ENCODE measurements at places on chromosomes 7 and 10.

GRCh38 chr7:20601121-20601520, 14.3 kb upstream of the ABCB5 start:
- DNase-seq: no peak

- DNase-seq: no peak
Observed at GRCh38 chr7:150356265-150356897, 12.2 kb upstream of the REPIN1 start.

- no peak for DNase-seq
Observed at GRCh38 chr10:29807163-29807806, 172.5 kb upstream of the SVIL start.

DNA sequence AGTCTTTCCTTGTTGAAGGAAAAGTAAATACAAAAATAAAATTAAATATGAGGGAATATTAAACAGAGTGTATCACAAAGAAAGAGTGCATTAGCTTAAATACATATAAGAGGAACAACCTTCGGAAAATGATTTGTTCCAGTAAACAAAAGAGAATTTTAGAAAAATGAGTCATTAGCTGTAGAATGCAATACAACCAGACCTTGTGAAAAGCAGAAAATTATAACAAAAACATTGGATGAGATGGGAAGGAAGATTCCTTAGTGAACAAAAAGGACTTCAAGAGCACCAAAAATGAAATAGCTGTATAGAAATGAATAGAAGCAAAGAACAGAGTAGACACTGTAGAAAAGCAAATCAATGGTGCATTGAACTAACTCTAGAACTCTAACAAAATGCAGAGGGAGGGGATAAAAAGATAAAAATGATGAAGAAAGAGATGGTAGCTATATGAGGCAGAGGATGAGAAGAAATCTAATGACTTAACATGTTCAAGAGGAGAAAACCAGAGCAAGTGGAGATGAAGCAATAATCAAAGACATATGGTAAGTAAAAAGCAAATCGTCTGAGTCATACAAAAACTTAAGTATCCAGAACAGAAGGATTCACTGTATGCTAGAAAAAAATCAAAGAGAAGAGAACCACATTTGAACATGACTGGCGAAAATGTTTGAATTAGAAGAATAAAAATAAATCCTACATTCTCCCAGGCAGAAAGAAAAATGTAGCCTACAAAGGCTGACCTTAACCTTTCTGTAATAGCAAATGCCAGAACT, 190.5 kb downstream of the TMEM26 start:
- no peak for DNase-seq

- no peak for DNase-seq
Observed at GRCh38 chr10:20091698-20092097, 275.5 kb downstream of the PLXDC2 start.

DNA sequence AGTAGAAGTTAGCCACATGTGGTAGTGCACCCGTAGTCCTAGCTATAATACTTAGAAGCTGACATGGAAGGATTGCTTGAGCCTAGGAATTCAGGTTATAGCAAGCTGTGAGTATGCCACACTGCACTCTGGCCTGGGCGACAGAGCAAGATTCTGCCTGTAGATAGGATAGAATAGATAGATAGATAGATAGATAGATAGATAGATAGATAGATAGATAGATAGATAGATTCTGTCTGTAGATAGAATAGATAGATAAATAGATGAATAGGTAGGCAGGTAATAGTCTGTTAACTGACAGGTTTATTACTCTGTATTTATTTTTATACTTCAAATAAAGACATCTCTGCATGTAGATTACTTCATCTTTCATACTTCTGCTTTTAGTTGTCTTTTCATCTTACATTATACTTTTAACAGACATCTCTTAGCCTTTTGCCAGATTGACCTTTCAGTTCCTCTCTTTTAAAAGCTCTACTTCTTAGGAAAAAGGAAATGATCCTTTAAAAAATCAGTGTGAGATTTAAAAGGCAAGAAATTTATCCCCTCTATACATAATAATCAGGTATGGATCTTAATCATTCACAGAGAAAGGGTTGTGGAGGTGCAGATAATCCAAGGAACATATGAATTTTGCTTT, 31.8 kb downstream of the CCAR1 start:
- no peak for DNase-seq

DNA sequence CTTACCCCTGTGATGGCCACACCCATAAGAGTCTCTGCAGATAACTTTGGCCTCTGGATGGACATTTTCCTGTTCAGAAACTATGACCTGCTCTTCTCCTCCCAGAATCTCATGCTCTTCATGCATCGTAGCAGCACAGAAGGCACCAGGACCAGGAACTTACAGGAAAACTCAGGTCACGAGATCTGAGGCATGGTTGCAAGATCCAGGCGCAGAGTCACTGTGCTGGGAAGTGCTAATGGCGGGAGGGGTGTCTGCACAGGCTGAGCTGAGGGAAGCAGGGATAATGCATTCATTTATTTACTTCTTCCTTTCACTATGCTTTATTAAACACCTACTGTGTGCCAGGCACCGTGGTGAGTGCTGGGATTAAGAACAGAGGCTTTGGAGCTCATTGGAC, 48.2 kb upstream of the LOXL4 start:
- peak; percentile 54 for DNase-seq

DNA sequence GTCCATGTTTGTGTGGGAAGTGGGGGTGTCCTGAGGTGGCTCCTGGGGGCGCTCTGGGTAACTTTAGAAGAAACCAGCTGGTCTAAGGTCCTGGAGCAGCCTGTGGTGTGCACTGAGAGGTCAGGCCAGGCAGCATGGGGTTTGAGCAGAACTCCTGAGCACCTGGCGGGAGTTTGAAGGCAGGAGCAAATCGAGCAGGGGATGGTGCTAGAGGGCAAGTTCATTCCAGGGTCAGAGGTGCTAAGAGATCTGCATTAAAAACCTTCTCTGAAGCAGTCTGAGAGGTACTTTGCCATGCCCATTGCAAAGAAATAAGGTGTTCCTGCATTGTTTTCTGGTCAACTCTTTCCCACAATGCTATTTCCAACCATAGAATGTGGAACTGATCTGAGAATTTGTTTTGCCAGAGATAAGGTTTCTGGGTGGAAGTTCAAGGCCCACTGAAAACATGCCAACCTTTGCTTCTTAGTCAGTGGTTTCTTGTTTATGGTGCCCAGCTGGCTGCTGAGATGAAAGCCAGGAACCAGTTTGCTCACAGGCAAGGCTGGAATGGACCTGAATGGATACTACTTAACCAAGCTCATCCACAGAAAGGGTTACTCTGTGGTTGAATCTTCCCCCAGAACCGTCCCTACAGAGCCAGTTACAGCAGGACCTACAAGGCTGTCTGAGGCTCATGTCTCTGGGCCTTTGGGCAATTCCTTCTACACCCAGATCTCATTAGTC, 136.3 kb upstream of the TMEM72 start:
- DNase-seq: no peak

- no peak for DNase-seq
Observed at GRCh38 chr10:48307711-48308018, 1.2 kb downstream of the MAPK8 start.

DNA sequence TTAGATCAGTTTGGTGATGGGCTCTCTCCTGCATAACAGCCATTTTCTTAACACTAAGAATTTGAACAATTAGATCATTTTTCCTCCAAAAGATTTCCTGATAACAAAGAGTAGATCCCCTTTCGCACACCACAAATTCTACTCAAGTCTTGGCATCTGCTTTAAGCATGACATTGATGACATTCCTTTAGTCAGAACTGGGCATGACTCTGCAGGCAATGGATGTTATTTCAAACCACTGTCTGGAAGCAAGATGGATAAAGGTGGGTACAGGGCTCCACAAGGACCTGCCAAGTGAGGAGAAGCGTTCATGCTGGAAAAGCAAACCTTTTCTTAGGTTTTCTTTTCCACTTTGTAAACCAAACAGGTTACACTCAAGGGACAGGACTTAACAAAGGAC, 123.5 kb downstream of the GLCCI1 start:
- DNase-seq: no peak

GRCh38 chr7:79091661-79092060, 361.8 kb downstream of the MAGI2 start:
- no peak for DNase-seq

- DNase-seq: no peak
Observed at GRCh38 chr10:62578301-62578700, 204.1 kb downstream of the ZNF365 start.

DNA sequence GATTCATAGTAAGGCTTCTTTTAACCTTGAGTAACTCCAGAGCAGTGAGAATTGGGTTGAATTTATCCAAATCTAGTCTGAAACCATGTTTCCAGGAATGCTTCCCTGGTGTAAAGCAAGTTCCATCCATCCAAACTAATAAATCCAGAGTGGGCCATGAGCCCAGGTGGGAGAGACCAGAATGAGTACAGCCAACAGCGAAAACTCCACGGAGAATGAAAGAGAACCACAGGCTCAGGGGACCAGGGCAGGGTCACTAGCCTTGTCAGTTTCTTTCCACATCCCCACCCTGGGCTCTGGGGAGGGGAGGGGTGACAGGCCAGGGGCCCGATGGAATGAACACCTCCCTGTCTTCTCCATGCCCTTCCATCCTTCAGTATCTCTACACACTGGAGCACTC, 180.1 kb downstream of the NEURL1 start:
- no peak for DNase-seq

DNA sequence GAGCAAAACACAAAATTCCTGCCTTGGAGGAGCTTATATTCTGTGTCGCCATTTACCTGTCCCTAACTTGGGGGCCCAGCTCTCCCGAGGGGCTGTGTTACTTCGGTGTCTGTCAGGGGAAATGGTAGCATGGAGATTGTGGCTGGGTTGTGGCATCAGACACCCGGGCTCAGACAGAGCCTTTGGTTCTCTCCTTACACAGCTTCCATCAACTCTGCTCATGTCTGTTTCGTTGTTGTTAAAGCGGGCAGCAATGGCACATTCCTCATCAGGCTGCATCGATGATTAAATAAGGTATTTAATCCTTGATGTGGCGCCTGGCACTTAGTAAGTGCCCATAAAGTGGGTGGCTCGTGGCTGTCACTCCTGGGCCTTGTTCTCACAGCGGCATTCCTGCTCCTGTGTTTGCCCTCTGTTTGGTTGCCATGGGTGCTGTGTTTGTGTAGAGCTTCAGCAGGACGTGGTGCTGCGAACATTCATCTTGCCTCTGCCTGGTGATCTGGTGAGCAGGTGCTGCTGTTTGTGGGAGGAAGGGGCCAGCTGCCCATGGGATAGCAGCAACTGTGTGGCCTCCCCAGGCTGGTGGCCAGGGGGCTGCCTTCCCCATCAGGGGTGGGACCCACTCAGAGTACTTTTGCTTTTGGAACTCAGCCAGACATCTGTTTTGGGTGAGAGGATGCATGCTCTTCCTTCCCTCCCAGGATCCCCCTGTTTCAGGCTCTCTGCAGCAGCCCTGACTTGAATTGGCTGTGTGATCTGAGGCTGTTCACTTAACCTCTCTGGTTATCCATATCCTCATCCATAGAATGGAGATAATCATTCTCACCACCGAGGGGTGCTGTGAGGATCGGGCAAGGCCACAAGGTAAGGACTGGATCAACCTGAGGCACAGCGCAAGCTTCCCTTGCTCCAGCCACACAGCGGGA, 207.2 kb upstream of the SVIL start:
- no peak for DNase-seq

DNA sequence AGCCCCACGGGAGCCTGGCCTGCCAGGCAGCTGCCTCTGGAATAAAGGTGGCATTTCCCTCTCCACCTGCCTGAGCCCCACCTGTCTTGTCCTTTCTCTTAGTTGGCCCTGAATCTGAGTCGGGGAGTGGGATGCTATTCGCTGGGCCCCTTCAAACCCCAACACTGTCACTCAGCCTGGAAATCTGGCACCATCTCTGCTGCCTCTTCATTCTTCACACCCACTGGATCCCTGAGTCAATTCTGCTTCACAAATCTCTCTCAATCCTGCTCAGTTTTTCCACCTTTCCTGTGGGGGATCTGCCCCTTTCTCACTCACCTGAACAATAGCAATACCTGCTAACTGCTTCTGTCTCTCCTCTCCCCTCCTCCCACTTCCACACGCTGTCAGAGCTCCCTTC, 10.6 kb downstream of the CRTAC1 start:
- DNase-seq: no peak

DNA sequence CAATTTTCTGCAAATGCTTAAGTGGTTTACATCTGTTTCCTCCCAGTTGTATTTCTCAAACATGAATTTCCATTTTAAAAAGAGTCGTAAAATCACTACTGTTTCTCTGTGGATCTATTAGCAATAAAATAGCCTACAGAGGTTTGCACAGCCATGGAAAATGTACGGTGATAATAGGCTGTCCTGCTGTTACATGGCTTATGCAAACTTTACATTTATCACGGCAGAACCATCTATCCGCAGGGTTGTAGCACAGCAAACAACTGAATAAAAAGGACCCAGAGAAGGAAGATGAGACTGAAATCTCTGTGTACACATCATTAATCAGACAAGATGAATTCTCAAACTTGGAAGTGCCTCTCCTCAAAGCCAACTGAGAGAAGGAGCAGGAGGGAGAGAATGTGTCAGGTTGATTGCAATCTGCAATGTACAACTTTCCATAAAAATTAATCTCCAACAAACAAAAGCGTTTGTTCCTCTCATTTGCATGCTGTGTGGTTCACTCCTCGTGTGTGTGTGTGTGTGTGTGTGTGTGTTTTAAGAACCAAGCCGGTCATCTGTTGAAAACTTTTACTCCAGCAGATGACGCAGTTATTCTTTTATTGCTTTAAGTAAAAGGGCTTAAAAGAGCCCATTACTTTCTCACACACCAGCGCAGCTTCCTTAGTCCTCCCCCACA, 279.3 kb downstream of the SKAP2 start:
- DNase-seq: no peak

GRCh38 chr10:54914049-54914448, 113.0 kb upstream of the PCDH15 start:
- no peak for DNase-seq

DNA sequence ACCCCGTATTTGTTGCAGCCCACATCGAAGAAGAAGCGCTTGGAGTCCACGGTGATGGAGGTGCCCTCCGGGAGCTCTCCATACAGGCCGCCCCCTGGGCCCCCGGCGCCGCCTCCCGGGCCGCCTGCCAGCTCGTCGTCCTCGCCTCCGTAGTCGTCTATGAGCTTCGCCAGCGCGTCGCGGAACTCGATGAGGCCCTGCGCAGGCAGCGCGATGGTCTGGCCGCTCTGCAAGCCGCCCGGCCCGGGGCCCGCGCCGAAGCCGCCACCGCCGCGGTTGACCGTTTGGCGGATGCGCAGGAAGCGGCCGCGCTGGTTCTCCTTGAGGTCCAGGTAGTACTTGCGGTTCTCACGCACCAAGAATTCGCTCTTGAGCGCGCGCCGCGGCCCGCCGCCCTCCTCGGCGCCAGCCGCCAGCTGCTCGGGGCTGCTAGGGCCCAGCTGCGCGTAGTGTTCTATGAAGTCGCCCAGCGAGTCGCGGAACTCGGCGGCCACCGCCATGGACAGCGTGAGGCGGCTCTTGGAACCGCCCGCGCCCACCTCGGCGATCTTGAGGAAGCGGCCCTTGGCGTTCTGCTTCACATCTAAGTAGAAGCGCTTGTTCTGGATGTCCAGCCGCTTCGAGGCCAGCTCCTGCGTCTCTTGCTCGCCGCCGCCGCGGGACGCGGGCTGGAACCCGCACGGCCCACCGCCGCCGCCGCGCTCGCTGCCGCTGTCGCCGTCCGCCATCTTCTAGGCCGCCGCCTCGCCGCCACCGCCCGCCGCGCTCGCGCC, 523 bp downstream of the PURB start:
- peak; percentile 78 for DNase-seq

All from suppressor macrophage (primary cell).